Hepatocyte (in vitro differentiated cells): ENCODE measurements at places on chromosomes 7 and 10. TPM values are rescaled to one million over a fixed set of nuclear protein-coding genes. Genes with fewer than 3 reads are reported as not detected.

KLHL7 gene
- 26.3 and 30.7 TPM in 2 replicates for polyA plus RNA-seq

PNLIPRP2 gene
- polyA plus RNA-seq, result 16.7 and 23.4 TPM in 2 replicates

CYP51A1 gene
- 155 and 200 TPM in 2 replicates for polyA plus RNA-seq

TMEM229A gene
- 0.35 TPM in 1 of 2 replicates, not detected in the other for polyA plus RNA-seq

CCL24 gene
- polyA plus RNA-seq, result not detected in 2 replicates

GRCh38 chr10:58399410-58399809, 14.2 kb downstream of the TFAM start:
- no peak overlapping the region for H3K4me3 ChIP-seq
- H3K27me3 ChIP-seq, result no peaks in the 10 kb centered on the region
- H3K27ac ChIP-seq, result no peak overlapping the region
- H3K36me3 ChIP-seq, result no peaks in the 10 kb centered on the region
- H3K4me1 ChIP-seq, result no peaks in the 10 kb centered on the region
- no peak for DNase-seq

DNA sequence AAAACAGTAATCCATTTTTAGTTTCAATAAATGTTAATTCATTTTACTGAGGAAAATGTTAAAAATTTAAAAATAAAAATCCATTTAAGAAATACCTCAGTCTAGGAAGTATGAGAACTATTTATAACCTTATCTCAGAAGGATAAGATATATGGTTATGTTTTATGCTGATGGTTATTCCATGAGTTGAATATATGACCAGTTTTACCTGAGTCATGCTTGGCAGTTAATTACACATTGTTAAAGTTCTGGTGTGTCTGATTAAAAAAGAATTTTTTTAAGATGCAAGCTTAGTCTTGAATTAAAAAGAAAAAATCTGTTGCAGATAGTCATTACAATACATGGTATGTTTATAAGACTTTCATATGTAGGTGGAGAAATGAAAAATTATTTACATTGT, 191.7 kb downstream of the ARL4A start:
- H3K4me3 ChIP-seq, result no peak overlapping the region
- H3K4me1 ChIP-seq, result no peaks in the 10 kb centered on the region
- H3K27me3 ChIP-seq, result no peaks in the 10 kb centered on the region
- DNase-seq, result no peak

DNA sequence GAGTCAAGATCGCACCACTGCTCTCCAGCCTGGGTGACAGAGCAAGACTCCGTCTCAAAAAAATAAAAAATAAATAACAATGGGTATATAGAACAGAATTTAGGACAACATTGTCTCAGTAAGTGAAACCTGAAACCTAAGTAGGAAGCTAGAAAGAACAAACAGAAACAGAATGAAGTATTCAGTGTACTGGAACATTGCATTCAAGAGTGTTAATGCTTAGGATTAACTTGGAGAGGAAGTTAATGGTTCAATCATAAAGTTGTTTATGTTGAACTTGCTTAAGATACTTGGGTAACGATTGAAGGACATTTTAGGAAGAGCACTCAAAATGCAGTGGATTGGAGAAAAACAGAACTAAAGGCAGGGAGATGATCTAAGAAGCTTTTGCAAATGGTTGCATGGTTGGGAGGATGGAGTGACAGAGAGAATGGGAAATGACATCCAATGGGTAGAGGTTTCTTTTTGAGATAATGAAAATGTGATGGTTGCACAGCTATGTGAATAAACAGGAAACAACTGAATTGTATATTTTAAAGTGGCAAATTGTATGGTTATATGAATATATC, 233.7 kb downstream of the ADK start:
- H3K4me1 ChIP-seq, result no peaks in the 10 kb centered on the region
- H3K27ac ChIP-seq, result no peak overlapping the region
- no peak for DNase-seq
- no peak overlapping the region for H3K4me3 ChIP-seq

DNA sequence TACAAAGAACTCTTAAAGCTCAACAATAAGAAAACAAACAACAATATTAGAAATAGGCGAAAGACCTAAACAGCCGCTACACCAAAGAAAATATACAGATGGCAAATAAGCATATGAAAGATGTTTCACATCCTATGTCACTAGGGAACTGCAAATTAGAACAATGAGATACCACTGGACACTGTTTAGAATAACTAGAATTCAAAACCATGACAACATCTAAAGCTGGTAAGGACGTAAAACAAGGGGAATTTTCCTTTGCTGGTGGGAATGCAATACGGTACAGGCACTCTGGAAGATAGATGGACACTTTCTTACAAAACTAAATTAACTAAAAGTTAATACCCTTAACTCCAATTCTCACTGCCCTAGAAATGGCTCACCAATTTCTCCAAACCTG, 44.5 kb downstream of the THSD7A start:
- no peak overlapping the region for H3K4me3 ChIP-seq
- H3K36me3 ChIP-seq, result no peaks in the 10 kb centered on the region
- H3K4me1 ChIP-seq, result no peaks in the 10 kb centered on the region
- H3K27me3 ChIP-seq, result no peaks in the 10 kb centered on the region
- DNase-seq, result no peak

DNA sequence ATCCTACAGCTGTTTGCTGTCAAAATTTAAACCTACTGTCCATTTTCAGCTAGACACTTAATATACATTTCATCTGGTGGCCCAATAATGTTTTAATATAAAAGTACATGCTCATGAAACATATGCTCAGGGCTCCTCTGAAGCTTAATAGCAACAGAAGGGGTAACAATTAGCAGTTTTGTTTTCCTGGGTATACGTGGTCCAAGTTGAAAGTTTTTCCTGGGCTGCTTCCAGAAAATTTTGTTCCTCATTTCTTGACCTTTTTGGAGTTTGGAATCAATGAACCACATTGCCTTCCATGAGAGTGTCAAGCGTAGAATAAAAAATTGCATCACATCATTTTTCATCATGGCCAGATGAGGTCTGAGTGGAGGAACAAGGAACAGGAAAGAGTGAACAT, 537.3 kb upstream of the MGMT start:
- H3K27me3 ChIP-seq, result no peaks in the 10 kb centered on the region
- no peak overlapping the region for H3K27ac ChIP-seq
- H3K4me1 ChIP-seq, result peaks cover 14% of the 10 kb centered on the region
- no peak for DNase-seq

DNA sequence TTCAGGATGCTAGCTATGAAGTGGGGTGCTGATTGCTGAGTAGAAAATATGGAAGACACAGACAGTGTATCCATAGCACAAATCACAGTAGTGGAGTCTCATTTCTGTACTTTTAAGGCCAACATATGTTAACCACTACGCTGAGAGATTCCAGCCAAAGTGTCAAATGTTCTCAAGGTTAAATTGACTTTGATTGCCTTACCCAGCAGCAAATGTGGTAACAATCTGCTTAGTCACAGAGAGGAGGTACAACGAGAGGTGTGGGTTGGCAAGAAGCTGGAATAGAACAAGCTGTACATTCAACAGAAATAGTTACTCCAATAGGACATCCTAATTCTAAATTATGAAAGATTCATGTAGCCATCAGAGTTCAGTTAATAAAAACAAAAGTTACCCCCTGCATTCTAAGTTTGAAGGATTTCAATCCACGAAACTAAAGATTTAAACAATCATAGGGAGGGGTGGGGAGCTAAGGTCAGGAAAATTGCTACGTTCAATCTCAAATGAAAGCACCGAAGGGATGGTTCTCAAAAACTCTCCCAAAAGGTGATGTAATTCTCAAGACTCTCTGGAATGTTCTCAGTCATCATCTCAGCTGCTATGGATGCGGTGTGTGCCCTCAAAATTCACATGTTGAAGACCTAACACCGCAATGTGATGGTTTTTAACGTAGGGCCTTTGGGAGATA, 137.0 kb downstream of the ETV1 start:
- DNase-seq, result no peak
- no peaks in the 10 kb centered on the region for H3K27me3 ChIP-seq
- no peaks in the 10 kb centered on the region for H3K4me1 ChIP-seq
- H3K4me3 ChIP-seq, result no peak overlapping the region
- H3K36me3 ChIP-seq, result no peaks in the 10 kb centered on the region
- no peak overlapping the region for H3K27ac ChIP-seq

GRCh38 chr10:128868481-128868880, 598.6 kb upstream of the MGMT start:
- no peak for DNase-seq
- no peak overlapping the region for H3K27ac ChIP-seq
- no peaks in the 10 kb centered on the region for H3K36me3 ChIP-seq
- H3K4me1 ChIP-seq, result peaks cover 3% of the 10 kb centered on the region

GRCh38 chr10:124316326-124316725, 102.4 kb downstream of the OAT start:
- H3K27me3 ChIP-seq, result no peaks in the 10 kb centered on the region
- no peak for DNase-seq
- H3K27ac ChIP-seq, result no peak overlapping the region
- H3K4me3 ChIP-seq, result no peak overlapping the region

DNA sequence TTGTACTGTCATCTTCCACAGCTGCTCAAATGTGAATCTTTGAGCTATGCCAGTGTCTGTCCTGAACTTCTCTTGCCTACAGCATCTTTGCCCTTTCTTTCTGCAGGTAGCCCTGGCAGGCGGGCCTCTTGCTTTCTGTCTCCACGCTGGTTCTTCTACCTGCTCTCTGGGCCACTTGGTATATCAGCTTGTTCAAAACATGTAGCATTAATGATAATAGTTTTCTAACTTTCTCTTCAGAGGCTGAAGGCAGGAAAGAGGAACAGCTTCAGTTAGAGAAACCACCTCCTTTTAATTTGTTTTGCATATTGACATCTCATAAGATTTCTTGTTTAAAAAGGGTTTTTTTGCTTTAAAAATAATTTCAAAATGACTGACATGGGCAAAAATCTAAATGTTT, 923 bp upstream of the FGL2 start:
- no peak overlapping the region for H3K4me3 ChIP-seq
- DNase-seq, result no peak
- H3K27me3 ChIP-seq, result no peaks in the 10 kb centered on the region
- H3K27ac ChIP-seq, result no peak overlapping the region
- no peaks in the 10 kb centered on the region for H3K4me1 ChIP-seq
- H3K36me3 ChIP-seq, result no peaks in the 10 kb centered on the region

DNA sequence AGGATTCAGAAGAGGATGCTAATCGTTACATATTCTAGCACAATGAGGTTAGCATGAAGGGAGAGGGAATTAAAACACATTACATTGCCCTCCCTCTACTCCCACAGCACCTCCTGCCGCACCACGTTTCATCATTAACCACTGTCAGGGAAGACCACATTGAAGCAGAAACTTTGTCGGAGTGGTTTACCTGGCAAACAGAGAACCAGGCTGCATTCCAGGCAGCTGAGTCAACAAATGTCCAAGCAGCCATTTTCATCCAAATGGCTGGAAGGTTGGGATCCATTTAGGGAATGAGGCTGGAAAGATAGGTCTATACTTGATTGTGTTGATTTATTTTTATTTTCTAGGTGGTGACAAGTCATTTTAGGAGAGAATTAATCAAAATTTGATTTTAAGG, 273.6 kb downstream of the DYNC1I1 start:
- H3K27me3 ChIP-seq, result no peaks in the 10 kb centered on the region
- H3K4me3 ChIP-seq, result no peak overlapping the region
- H3K4me1 ChIP-seq, result no peaks in the 10 kb centered on the region
